ENCODE measurements at places on chromosomes 16 and 17. TPM values are rescaled to one million over a fixed set of nuclear protein-coding genes. Genes with fewer than 3 reads are reported as not detected.

DNA sequence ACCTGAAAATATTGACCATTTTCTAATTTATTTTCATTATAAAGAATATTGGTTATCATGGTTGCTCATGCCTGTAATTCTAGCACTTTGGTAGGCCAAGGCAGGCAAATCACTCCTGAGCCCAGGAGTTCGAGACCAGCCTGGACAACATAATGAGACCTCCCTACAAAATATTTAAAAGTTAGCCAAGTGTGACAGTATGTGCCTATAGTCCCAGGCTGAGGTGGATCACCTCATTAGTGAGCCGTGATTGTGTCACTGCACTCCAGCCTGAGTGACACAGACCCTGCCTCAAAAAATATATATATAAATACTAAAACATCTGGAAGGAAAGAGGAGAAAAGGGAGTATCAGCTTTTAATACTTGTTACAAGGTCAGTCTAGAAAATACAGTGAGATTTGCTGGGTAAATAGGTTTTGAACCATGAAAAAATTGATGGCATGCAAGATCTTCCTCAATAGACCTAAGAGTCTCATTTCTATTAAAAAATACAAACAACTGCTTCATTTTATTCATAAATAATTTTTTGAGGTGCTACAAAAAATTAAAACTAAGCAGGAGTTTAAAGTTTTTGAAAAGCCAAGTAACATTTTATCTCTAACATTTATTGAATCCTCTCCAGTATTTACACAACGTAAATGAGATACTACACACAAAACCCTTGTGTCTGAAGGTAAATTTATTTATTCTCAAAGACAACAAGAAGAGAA, 47.7 kb downstream of the TUBD1 start:
- DNase-seq = peak; percentile 77

DNA sequence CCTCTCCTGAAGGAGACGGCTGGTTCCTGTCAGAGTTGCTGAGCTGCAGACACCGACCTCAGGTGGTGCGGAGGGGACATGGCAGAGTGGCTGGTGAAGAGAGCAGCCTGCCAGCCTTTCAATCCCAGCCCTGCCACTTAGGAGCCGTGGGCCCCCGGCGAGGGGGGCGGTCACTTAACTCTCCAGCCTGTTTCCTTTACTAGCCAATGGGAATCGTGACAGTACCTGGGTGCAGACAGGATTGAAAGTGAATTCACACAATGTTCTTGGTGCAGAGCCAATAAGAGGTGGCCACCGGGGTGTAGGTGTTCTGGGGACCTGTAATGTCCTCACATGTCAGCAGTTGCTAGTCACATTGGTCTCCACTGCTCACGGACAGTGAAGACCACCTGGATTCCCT, 13.5 kb downstream of the ACE start:
- no peak for DNase-seq

DNA sequence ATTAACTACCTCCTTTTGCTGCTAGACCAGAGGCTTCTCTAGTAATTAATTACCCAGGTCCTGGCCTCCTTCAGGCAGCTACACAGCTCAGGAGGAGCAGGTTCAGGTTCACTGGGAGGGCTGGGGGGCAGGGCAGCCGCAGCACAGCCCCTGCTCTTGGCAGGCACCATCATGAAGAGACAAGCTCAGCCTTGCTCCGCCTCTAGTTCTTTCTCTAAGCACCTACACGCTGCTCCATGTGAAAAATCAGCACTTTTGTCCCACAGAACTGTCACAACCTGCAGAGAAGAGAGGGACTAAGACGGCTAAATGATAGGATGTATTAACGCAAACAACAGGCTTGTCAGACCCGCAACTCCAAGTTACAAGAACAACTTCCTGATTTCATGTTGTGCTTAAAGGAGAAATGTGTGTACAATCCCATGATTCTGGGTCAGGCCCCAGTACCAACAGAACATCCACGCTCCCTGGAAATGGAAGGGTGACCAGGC, 53.4 kb downstream of the GRB2 start:
- DNase-seq = no peak

GRCh38 chr17:63537991-63538692, 12.1 kb upstream of the DCAF7 start:
- DNase-seq = peak; percentile 1

DNA sequence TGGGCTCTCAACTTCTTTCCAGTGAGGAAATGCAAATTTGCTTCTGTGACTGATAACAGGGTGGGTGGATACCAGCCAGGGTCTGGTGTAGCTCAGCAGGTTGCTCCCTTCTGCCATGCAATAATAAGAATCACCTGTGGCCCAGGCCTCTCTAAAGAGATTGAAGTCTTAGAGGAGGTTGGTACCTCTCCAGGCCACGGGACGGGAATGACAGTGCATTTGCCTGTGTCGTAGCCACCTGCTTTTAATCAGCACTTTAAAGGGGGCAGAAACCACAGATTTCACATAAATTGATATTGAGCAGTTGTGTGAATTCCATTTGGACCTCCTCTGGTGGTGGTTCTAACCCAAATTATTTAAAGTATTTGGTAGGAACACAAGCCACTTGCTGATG, 246.9 kb downstream of the PRKCA start:
- DNase-seq = no peak

- DNase-seq = peak; percentile 35
These were observed 139.9 kb upstream of the HLF start for GRCh38 chr17:55124730-55125360.

- DNase-seq = no peak
These were observed 23.4 kb downstream of the NUP85 start for GRCh38 chr17:75228847-75229246.

DNA sequence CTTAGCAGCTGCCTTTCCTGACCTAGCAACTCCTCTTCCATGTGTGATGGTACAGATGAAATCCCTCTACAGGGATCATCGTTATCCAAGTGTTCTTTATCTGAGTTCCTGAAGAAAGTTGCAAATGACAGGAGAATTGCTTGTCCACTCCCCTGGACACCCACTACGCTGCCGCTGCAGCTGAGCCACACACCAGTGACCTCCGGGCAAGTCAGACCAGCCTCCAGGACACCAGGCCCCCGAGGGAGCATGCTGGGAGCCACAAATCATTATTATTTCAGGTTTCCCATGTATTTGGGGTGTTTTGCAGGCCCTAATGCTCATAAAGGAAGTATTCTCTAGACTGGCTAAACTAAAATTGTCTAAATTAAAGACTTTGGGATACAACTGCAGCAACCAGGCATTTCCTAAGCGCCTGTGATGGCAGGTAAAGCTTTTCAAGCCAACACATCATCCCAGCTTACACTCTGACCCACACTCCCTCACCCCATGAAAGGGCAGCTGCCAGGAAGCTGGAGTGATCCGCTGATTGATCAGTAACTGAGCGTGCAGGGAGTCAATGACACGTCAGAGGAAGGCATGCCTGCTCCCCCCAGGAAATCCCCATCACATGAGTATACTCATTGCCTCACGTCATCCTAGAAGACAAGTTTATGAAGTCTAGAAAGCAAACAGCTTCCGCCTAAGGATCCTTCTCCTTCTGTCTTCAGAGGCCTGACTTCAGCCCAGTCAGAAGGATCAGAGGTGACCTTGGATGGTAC, 14.4 kb downstream of the FA2H start:
- peak; percentile 23 for DNase-seq

- no peak for DNase-seq
These were observed 5.1 kb upstream of the C1QTNF8 start for GRCh38 chr16:1101133-1101532.

DNA sequence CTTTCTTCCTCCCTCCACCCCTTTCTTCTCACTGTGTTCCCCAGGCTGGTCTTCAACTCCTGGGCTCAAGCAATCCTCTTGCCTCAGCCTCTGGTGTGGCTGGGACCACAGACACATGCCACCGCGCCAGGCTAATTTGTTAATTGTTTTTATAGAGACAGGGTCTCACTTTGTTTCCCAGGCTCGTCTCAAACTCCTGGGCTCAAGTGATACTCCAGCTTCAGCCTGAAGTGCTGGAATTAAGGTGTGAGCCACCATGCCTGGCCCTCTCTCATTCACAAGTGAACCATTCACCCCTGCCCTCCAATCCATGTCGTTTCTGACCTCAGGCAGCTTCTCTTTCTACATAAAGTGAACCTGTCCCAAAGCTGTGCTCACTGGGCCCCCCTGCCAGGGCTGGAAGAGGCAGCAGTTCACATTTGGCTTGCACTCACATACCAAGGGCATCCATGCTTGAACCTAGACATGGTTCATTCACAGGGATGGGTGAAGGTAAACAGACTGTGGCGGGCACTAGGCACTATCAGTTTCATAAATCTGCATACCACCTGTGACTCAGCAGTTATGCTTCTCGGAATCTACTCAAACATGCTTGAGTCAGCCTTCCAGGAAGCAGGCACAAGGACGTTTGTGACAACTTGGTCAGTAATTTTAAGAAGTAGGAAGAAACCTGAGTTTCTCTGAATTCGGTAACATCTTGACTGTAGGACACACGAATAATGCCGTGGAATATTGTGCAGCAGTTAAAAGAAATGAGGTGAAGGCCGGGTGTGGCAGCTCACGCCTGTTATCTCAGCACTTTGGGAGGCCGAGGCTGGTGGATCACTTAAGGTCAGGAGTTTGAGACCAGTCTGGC, 6.0 kb upstream of the RNF213 start:
- peak; percentile 95 for DNase-seq

- DNase-seq = no peak
These were observed 63.0 kb downstream of the MAF start for GRCh38 chr16:79537584-79537983.

DNA sequence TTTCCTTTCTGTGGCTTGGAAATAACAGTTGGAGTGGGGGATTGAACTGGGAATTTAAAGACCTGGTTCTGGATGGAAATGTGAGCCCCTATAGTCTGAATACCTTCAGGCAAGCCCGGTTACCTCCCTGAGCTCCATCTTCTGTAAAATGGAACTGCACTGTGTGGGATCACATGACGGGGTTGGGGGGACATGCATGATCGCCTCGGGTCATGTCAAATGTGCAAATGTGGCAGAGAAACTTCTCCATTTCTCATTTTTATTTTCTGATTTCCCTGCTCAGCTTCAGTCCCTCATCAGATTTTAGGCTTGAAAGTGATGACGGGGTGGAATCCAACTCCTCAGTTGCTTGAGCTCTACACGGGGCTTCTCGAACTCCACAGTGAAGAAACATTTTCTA, 1.5 kb downstream of the MT1B start:
- DNase-seq = no peak

DNA sequence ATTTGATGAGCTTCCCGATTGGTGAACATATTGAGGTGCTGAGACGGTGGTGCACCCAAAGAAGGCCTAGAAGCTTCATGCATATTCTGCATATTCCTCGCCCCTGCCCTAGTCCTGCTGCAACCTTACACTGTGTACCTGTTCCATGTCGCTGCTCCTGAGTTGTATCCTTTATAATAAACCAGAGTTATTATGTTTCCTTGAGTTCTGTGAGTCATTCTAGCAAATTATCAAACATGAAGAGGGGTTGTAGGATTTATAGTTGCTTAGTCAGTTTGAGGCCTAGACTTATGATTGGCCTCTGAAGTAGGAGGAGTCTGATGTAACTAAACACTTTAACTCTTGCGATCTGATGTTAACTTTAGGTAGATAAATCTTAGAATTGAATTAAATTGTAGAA, 436.8 kb downstream of the CA10 start:
- no peak for DNase-seq

- no peak for DNase-seq
These were observed 8.9 kb upstream of the C16orf74 start for GRCh38 chr16:85759631-85760419.

- no peak for DNase-seq
These were observed 59.0 kb downstream of the MSI2 start for GRCh38 chr17:57315061-57316015.

- no peak for DNase-seq
These were observed 667 bp upstream of the KIF19 start for GRCh38 chr17:74325376-74325742.

DNA sequence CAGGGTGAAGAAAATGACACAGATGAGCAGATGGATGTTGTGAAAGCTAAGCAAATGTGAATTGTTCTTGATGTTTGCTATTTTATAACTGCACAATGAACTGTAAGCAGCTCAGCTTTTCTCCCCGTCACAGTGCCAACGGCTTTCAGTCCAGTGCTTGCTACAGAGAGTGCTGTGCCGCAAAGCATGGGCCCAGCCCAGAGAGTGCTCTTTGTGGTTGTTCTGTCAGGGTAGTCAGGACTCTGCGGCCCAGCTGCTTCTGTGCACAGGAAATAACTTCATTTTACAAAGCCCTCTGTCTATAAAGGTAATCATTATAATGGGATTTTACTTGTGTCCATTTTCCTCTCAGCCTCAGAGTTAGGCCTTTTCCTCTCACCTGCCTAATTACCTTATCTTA, 39.1 kb downstream of the CDRT15 start:
- no peak for DNase-seq

DNA sequence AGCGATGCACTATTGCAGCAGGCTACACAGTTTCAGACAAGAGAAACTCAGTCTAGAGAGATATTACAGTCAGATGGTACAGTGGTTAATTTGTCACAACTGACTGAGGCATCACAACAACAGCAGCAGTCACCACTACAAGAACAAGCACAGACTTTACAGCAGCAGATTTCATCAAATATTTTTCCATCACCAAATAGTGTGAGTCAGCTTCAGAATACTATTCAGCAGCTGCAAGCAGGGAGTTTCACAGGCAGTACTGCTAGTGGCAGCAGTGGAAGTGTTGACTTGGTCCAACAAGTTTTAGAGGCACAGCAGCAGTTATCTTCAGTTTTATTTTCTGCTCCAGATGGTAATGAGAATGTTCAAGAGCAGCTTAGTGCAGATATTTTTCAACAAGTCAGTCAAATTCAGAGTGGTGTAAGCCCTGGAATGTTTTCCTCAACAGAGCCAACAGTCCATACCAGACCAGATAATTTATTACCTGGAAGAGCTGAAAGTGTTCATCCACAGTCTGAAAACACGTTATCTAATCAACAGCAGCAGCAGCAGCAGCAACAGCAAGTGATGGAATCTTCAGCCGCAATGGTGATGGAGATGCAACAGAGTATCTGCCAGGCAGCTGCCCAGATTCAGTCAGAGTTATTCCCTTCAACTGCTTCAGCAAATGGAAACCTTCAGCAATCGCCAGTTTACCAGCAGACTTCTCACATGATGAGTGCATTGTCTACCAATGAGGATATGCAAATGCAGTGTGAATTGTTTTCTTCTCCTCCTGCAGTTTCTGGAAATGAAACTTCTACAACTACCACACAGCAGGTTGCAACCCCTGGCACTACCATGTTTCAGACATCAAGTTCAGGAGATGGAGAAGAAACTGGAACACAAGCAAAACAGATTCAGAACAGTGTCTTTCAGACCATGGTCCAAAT, 34.1 kb downstream of the NQO1 start:
- DNase-seq = peak; percentile 45

The PYDC1 gene
- not detected for total RNA-seq

The COQ7 gene
- total RNA-seq = 19.8 TPM

The ST6GALNAC1 gene
- total RNA-seq = not detected

The ZNF267 gene
- 7.7 TPM for total RNA-seq

The PTX4 gene
- not detected for total RNA-seq

The TMEM95 gene
- not detected for total RNA-seq

The PLXDC1 gene
- 4.1 TPM for total RNA-seq

The NUPR1 gene
- 87.0 TPM for total RNA-seq

The HOXB13 gene
- not detected for total RNA-seq

The OTOP3 gene
- total RNA-seq = not detected

The TVP23B gene
- 79.9 TPM for total RNA-seq

The CLEC18B gene
- total RNA-seq = 0.77 TPM

The CDIP1 gene
- 4.9 TPM for total RNA-seq

The NT5M gene
- total RNA-seq = 1.2 TPM

The SPNS3 gene
- total RNA-seq = not detected

The CEP295NL gene
- total RNA-seq = 2.3 TPM

Data from fibroblast of lung (primary cell).